ENCODE measurements at places on chromosomes 5 and 9. TPM values are rescaled to one million over a fixed set of nuclear protein-coding genes. Genes with fewer than 3 reads are reported as not detected.
A peak's percentile ranks its signal among the peaks of the same experiment; 100 is the strongest.

GRCh38 chr5:62127098-62127736 is 178.8 kb upstream of the KIF2A start:
- H3K27me3 ChIP-seq, result no peaks in the 10 kb centered on the region
- H3K4me1 ChIP-seq, result no peaks in the 10 kb centered on the region
- DNase-seq, result no peak
- H3K4me3 ChIP-seq, result no peak overlapping the region
- no peaks in the 10 kb centered on the region for H3K36me3 ChIP-seq

GRCh38 chr9:70554881-70555280 is 140.4 kb upstream of the KLF9 start:
- H3K27me3 ChIP-seq, result no peaks in the 10 kb centered on the region
- H3K27ac ChIP-seq, result peak overlapping the region; percentile 65
- no peak overlapping the region for H3K4me3 ChIP-seq
- H3K4me1 ChIP-seq, result peaks cover 21% of the 10 kb centered on the region
- no peak for DNase-seq

GRCh38 chr9:114902786-114903524 is 27.4 kb downstream of the TNFSF8 start:
- H3K36me3 ChIP-seq, result no peaks in the 10 kb centered on the region
- no peaks in the 10 kb centered on the region for H3K4me1 ChIP-seq
- no peak overlapping the region for H3K4me3 ChIP-seq
- no peaks in the 10 kb centered on the region for H3K27me3 ChIP-seq
- no peak overlapping the region for H3K27ac ChIP-seq
- DNase-seq, result peak; percentile 77

GRCh38 chr9:22446589-22446949 is at the start of gene DMRTA1:
Gene DMRTA1, plus strand, starts transcription at chr9:22446824. Its CDS starts 242 bp downstream, at chr9:22447066.
- H3K27me3 ChIP-seq, result no peaks in the 10 kb centered on the region
- peak; percentile 94 for DNase-seq
- peaks cover 12% of the 10 kb centered on the region for H3K4me1 ChIP-seq
- peak within 1 kb of the TSS; percentile 70 for H3K4me3 ChIP-seq
- no peaks in the 10 kb centered on the region for H3K36me3 ChIP-seq

- H3K27ac ChIP-seq, result peak overlapping the region; percentile 58
- no peak overlapping the region for H3K4me3 ChIP-seq
- DNase-seq, result no peak
- H3K4me1 ChIP-seq, result peaks cover 30% of the 10 kb centered on the region
Measured at GRCh38 chr9:37916471-37917312, 12.8 kb upstream of the SLC25A51 start.

TRPM6 gene
- 1.7 TPM for total RNA-seq

ENTPD2 gene
- 1.0 TPM for total RNA-seq
